ENCODE measurements at places on chromosomes 5 and 9.

DNA sequence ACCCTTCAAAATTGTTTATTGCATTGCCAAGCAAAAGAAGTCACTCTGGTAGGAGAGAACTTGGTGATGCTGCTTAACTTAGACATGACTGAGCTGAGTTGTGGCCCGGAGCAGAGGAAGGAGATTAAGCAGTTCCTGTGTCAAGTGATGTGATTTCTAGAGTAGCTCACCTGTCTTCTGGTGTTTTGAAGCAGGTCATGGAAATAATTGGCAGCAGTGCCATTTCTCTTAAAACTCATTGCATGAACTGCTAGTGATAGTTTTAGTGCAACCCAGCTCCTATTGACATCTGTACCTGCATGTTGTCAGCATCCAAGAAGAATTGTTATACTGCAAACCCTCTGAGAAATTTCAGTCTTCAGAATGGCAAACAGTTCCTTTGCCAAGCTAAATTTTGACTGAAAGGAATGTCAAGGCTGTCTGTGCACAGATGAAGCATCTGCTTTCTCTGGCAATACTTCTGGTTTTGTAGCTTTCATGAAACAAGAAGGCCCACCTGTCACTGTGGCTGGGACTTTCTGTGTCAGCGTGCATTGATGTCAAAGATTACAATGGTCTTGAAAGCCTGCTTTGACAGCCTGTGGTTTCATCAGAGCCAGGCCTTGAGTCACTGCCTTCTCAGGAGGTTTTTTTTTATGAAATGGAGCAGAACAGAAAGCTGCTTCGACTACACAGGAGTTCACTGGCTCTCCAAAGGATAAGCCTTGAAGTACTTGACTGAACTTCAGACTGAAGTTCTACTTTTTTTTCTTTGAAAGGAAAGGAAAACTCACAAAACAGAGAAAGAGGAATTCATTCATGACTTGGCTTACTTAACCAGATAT, 90.6 kb downstream of the RALGPS1 start:
- DNase-seq, result no peak

GRCh38 chr9:5958273-5958672, 57.2 kb downstream of the RANBP6 start:
- DNase-seq, result no peak

DNA sequence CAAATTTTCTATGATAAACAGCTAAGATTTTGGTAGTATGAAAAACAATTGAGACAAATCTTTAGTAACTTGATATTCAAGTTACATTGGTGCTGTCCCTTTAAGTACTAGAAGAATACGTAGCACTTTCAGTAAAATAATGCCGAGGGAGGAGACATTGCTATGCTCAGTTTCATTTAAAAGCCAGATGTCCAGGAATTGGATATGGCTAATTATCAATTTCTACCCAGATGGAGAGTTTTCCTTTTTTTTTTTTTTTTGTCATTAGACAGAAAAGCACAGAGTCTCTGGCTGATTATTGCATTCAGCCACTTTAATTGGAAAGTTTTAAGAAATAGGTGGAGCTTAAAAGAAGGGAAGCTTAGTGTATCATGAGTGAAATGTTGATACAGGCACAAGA, 40.4 kb upstream of the APC start:
- DNase-seq, result no peak

GRCh38 chr5:174177531-174177930, 132.0 kb downstream of the NSG2 start:
- DNase-seq, result no peak

- no peak for DNase-seq
Measured at GRCh38 chr5:54206580-54207229, 103.7 kb downstream of the ARL15 start.

GRCh38 chr5:135439231-135440205, 7.6 kb downstream of the DCANP1 start:
- no peak for DNase-seq

GRCh38 chr5:135729321-135729786, 105.1 kb upstream of the SLC25A48 start:
- no peak for DNase-seq

All from DMS153 (cell line).